ENCODE measurements at places on chromosomes 5 and 9.

- no peak for DNase-seq
Measured at GRCh38 chr5:63247651-63248050, 669.0 kb downstream of the LRRC70 start.

DNA sequence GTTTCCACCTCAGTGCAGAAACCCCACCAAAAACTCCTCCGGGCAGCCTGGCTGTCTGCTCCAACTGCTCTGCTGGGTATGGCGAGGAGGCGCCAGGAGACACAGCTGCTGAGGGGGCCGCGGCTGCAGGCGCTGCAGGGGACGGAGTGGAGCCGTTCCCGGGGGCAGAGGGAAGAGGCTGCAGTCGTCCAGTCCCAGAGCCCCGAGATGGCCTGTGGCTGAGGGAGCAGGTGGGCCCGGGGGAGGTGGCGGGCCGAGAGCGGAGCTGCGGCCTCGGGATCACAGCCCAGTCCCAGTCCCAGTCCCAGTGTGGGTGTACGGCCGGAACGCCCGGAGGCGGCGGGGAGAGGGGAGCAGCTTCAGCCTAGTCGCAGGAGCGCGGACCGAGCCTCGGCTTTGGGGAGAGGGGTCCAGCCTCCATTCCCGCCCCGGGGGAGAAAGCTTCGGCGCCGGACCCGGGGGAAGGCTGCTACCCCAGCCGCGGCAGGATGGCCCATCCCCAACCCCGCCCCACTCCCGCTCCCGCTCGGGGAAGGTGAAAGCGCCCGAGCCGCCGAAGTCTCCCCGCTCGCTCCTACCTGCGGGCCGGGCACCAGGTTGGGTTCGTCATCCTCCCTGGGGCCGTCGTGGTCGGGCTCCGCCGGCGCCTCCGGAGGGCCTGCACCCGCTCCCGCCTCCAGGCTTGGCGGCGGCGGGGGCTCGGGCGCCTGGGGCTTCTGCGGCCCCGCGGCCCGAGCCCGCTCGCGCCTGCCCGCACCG lies 513 bp downstream of the FAM193B start:
- no peak for DNase-seq

DNA sequence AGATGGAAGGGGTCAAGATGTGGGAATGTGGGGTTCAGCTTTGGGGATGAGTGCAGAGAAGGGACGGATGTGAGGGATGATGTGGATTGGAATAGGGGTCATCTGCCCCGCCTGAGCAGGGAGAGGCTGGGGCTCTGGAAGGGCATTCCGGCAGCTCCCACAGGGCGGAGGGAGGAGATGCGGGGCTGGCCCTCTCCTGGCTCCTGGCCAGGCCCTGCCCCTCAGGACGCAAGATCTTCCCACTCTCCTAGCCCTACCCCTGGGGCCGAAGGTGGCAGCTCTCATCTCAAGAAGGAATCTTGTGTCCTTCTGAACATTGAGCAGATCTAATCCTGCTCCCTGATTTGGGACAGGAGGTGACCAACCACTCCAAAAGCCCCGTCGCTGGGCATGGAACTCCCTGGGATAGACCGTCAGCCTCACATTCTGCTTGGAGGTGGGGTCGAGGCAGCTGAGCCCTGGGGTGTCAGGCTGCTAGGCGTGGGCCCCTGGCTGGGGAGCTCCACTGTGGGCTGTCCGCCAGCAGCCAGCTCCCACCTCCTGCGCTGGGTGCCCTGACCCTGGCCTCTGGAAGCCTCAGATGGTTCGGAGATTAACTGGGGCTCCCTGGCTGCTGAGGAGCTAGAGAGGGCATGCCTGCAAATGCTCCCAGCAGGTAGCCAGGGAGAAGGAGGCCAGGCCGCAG lies 125.2 kb downstream of the ZNF354C start:
- no peak for DNase-seq

GRCh38 chr5:115594128-115595047 lies 7.9 kb downstream of the TICAM2 start:
- DNase-seq, result no peak

DNA sequence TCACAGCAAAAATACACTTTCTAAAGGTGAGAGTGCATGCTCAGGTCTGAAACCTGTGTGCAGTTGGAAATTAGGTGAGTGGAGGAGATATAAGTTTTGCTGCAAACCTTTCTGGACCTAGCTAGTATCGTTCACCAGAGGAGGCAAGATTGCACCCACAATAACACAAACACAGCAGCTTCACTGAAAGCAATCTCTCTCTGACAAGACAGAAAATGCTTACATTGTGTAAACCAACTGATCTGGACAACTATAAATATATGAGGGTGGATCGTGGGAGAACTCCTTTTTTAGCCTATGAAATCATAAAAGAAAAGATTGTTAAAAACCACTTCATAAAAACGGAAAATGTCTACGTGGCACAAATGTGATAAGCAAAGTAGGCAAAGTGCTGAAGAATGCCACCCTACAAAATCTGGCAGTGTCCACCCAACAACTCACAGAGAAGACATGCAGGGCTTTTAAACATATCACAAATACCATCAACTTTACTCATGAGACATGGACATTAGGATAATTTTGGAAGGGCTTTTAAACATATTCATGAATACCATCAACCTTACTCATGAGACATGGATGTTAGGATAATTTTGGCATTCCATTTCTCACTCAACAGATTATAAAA lies 134.3 kb downstream of the CDH18 start:
- DNase-seq, result no peak

DNA sequence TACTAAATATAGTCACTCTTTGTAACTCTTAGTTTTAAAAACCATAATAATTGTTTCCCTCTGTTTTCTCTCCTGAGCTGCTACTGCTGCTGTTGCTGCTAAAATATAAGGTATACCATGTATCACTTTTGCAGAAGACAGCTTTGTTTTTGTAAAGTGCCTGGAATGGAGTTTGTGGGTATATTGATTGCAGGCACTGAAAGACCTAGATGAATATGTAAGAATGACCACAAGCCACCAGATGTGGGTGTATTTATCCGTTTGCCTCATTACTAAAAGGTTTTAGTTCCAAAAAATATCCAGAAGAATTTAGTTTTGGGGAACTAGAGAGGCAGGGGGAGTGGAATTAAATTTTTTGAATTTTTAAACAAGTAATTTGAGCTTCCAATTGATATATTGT lies 151.1 kb upstream of the CDKN2B start:
- DNase-seq, result no peak

GRCh38 chr9:16277471-16277960 lies 593.0 kb downstream of the BNC2 start:
- no peak for DNase-seq

DNA sequence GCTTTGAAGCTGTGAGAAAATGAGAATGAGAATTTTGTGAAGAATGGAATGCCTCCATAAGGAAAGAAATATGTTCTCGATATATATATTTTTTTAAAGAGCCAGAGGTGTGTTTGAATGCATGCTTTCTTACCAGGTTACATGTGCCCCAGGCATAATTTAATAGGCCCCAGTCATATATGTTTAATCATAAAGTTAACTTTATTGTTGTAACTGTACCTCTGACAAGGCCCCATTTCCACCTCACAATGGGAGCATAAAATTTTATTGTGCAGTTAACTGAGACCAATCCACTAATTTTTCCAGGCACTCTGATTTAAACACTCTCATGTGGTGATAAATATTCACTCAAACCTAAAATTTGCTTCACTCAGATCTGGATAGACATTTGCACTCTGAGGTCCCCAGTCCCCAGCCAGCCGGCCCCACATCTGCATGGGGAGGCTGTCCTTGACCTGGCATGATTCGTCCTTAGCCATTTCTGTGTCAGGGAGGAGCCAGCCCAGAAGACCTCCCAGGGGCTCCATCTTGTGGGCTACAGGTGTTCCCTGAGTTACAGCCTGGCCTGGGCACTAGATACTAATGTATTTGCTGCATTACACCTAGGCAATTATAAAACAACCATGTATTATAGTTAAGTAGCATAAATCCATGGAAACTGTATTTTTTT lies 245.8 kb downstream of the MTRR start:
- no peak for DNase-seq

- no peak for DNase-seq
Measured at GRCh38 chr9:83936523-83936922, 15.3 kb upstream of the KIF27 start.

GRCh38 chr9:35076848-35077247 lies 2.9 kb downstream of the FANCG start:
- no peak for DNase-seq

DNA sequence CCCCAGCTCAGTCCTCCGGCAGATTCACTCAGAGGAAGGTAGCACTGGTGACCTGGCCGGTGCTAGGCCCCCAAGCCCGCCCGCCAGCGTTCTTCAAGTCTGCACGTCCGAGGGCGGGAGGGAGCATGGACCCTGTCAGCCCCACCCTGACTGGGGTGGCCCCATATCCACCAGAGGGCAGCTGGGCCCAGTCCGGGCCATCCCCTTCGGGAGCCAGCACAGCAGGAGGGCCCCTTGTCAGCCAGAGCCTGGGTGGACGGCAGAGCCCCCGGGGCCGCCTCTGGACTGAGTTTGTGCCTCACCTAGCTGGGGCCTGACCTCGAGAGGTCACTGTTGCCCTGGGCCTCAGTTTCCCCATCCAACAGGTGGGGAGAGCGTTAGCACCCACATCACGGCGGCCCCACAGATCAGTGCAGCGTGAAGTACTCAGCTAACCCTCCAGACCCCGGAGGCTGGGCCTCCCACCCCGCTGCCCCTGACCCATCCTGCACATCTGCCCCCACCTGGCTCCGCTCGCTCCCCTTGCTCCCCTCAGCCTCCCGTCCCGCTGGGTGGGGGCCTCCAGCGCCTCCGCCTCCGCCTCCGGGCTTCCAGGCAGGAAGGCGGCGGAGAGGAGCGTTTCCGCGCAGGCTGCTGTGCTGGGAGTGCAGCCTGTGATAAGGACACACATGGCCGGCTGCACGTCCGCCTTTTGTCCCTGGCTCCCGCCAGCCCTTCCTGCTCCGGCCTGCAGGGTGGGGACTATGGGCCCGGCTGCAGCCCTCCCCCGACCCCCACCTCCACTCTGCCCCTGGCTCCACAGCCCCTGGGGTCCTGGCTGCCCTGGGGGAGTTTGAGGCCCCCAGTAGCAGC lies 16.6 kb upstream of the EGFL7 start:
- no peak for DNase-seq

DNA sequence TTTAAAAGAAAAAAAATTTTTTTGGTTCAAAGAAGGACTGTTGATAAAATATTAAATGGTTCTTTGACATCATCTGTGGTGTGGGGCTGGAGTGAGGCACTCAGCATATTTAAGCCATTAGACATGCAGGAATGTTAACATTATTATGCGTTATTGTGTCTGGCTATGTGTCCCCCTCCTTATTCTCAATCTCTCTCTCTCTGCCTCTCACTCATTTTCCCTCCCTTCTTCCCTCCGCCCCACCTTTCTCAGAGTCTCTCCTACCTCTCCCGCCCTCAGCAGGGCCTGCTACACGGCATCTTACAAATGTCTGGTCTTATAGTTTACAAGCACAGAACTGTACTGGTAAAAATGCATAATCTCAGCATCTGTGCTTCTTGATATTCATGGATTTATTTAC lies 287.8 kb upstream of the TMEM161B start:
- DNase-seq, result no peak

DNA sequence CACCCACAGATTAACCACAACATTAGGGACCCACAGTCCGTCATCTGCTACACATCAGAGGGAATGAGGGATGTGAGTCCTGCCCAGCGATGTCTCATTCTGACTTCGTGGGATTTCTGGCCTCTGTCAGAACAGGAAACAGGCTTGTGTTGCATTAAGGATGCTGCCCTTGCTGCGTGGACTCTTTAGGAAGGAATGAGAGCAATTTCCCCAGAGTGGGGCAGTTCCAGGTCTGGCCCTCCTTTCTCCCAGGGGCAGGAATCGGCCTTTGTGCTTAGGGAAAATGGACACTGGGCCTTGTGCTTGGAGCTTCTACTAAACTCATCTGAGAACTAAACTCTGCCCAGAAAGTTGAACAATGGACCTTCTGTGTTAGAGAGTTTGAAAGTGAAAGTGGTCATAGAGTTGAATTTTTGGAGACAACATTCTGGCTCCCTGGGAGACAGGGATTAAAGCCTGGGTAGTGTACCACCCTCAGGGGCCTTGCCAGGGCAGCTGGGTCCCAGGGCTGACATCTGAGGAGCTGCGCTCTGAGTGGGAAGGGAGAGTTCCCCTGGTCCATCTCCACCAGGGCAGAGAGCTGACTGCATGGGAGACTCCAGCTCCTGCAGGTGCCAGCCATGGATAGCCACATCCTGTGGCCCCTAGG lies 37.8 kb upstream of the S1PR3 start:
- no peak for DNase-seq

GRCh38 chr9:129643706-129644105 lies 1.8 kb upstream of the ASB6 start:
- DNase-seq, result no peak

DNA sequence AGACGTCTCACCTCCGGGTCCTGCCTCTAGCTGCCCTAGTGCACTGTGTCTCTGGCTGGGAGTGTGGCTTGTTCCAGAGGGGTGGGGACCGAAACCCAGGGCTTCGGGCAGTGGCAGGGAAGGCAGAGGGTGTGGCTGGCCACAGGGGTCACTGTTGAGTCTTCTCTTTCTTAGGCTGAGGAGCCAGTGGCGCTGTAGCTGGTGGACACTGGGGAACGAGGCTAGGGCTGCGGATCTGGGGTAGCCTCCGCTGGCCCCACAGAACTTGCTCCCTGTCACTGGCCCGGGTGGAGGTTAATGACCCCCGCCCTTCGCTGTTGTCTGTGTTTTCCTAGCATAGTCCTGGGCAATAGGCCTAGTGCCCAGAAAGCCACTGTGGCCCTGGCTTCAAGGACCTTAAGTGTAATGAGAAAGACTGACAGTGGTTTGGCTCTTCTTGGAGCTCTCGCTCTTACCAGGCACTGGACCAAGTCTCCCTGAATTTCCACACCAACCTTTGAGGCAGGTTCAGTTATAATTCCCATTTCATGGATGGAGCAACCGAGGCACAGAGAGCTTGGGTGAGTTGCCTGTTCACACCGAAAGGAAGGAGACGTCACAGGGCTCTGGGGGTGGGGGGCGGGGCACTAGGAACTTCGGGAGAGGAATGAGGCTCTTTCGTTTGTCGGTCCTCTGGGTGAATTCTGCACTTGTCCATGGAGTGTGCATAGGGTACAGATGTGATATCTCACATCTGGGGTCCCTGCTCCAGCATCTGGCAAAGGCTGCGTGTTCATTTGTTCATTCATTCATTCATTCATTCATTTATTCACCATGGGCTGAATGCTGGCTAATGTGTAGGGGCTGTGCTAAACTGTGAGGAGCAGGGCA lies 4.8 kb upstream of the IER5L start:
- no peak for DNase-seq

- DNase-seq, result no peak
Measured at GRCh38 chr5:115577329-115577728, 24.9 kb downstream of the TICAM2 start.

GRCh38 chr9:83466877-83467276 lies 71.3 kb downstream of the FRMD3 start:
- no peak for DNase-seq
